Subcutaneous preadipocyte (primary cell): ENCODE measurements at places on chromosomes 2 and 18. TPM values are rescaled to one million over a fixed set of nuclear protein-coding genes. Genes with fewer than 3 reads are reported as not detected.

The IL37 gene
- total RNA-seq, result not detected in 2 replicates

The VRK2 gene
- 30.1 and 36.8 TPM in 2 replicates for total RNA-seq

The POMC gene
- 0.73 and 0.98 TPM in 2 replicates for total RNA-seq

The C1QL2 gene
- not detected in 2 replicates for total RNA-seq

The PRKD3 gene
- 40.4 and 67.1 TPM in 2 replicates for total RNA-seq

The KYNU gene
- total RNA-seq, result 15.2 and 17.6 TPM in 2 replicates
